Cardiac ventricle fibroblast (primary cell): ENCODE measurements at places on chromosomes 7 and 10. TPM values are rescaled to one million over a fixed set of nuclear protein-coding genes. Genes with fewer than 3 reads are reported as not detected.

The LRMDA gene
- 1.2 and 2.5 TPM in 2 replicates for total RNA-seq

The C1GALT1 gene
- 43.2 and 63.9 TPM in 2 replicates for total RNA-seq

The GRID2IP gene
- not detected in 2 replicates for total RNA-seq

The INHBA gene
- total RNA-seq: 1.5 and 1.9 TPM in 2 replicates

The SPDYE6 gene
- total RNA-seq: not detected in 2 replicates

The NEURL1 gene
- total RNA-seq: 0.12 and 0.68 TPM in 2 replicates

The PPP1R9A gene
- under 0.01 and 0.06 TPM in 2 replicates for total RNA-seq

The RBP3 gene
- total RNA-seq: not detected in 2 replicates

The PRRT4 gene
- 0.54 and 0.56 TPM in 2 replicates for total RNA-seq

The CUBN gene
- total RNA-seq: 1.4 and 7.2 TPM in 2 replicates

The ADCYAP1R1 gene
- total RNA-seq: 0.69 and 1.2 TPM in 2 replicates

The H2BK1 gene
- total RNA-seq: not detected in 2 replicates

The ICA1 gene
- total RNA-seq: 0.10 TPM in 1 of 2 replicates, not detected in the other

The GBX1 gene
- not detected in 2 replicates for total RNA-seq

The USP6NL gene
- total RNA-seq: 7.7 and 7.8 TPM in 2 replicates

The BAMBI gene
- total RNA-seq: 12.0 and 16.9 TPM in 2 replicates

The AKR1E2 gene
- 1.2 and 3.1 TPM in 2 replicates for total RNA-seq

The CCL24 gene
- not detected in 2 replicates for total RNA-seq

The BCAP29 gene
- 54.1 and 76.3 TPM in 2 replicates for total RNA-seq

The SLC35B4 gene
- total RNA-seq: 6.3 and 7.7 TPM in 2 replicates

The SP8 gene
- not detected in 2 replicates for total RNA-seq

The PRF1 gene
- not detected in 2 replicates for total RNA-seq

The PYROXD2 gene
- 3.6 and 4.8 TPM in 2 replicates for total RNA-seq

The CCL26 gene
- not detected in 2 replicates for total RNA-seq

The EPHB6 gene
- 42.4 and 74.3 TPM in 2 replicates for total RNA-seq

The PSD gene
- 19.5 and 19.7 TPM in 2 replicates for total RNA-seq

The ADAM8 gene
- 0.34 and 1.2 TPM in 2 replicates for total RNA-seq

The TRIM50 gene
- total RNA-seq: not detected in 2 replicates

The GHRHR gene
- total RNA-seq: not detected in 2 replicates

The MNX1 gene
- not detected in 2 replicates for total RNA-seq

The CH25H gene
- total RNA-seq: 0.69 TPM in 1 of 2 replicates, not detected in the other

The PDZD7 gene
- 0.06 and 1.4 TPM in 2 replicates for total RNA-seq

The CACNB2 gene
- 0.06 and 0.15 TPM in 2 replicates for total RNA-seq

The ZPBP gene
- total RNA-seq: not detected in 2 replicates

The SAMD8 gene
- 21.0 and 33.8 TPM in 2 replicates for total RNA-seq

The AOAH gene
- not detected in 2 replicates for total RNA-seq

The TCTN3 gene
- total RNA-seq: 27.2 and 33.6 TPM in 2 replicates

The FAM180A gene
- 1.3 and 1.8 TPM in 2 replicates for total RNA-seq

The DNAJC2 gene
- 11.8 and 13.0 TPM in 2 replicates for total RNA-seq

The PCGF5 gene
- total RNA-seq: 11.8 and 13.2 TPM in 2 replicates

The GCK gene
- total RNA-seq: 0.20 and 0.69 TPM in 2 replicates

The HGF gene
- total RNA-seq: 264 and 285 TPM in 2 replicates

The GATA3 gene
- total RNA-seq: 0.25 and 0.34 TPM in 2 replicates

The CPXM2 gene
- 0.75 and 1.7 TPM in 2 replicates for total RNA-seq

The FAM25G gene
- total RNA-seq: not detected in 2 replicates

The UNCX gene
- total RNA-seq: not detected in 2 replicates

The TMED4 gene
- 62.8 and 88.8 TPM in 2 replicates for total RNA-seq

The SPDYE9 gene
- total RNA-seq: not detected in 2 replicates

The EGFR gene
- 40.8 and 46.0 TPM in 2 replicates for total RNA-seq

The AMZ1 gene
- 0.06 TPM in 1 of 2 replicates, not detected in the other for total RNA-seq

The DLG5 gene
- 28.3 and 31.9 TPM in 2 replicates for total RNA-seq

The TSPAN33 gene
- total RNA-seq: 0.15 TPM in 1 of 2 replicates, not detected in the other

The ADRA2A gene
- total RNA-seq: 8.7 and 9.0 TPM in 2 replicates

The CLDN12 gene
- total RNA-seq: 10.4 and 12.3 TPM in 2 replicates
